ENCODE measurements at places on chromosomes 2 and 18.

DNA sequence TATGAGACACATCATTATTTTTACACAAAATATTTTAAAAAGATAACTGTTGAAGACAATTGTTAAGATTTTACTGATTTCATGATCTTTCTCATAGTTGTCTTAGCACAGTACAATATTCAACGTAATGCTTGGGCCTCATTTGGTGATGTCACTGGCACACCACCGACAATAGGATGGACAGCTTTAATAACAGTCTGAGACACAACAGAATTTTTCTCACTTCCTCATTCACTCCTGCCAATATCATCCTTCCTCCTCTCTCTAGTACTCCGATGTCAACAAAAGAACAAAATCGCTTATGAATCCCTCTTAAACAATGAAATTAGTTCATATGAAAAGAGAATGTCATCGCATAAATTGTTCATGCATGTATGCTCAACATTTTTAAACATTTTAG, 461.9 kb upstream of the CDH7 start:
- no peaks in the 10 kb centered on the region for H3K27me3 ChIP-seq
- H3K4me3 ChIP-seq: no peak overlapping the region
- no peaks in the 10 kb centered on the region for H3K4me1 ChIP-seq
- H3K36me3 ChIP-seq: no peaks in the 10 kb centered on the region
- no peak for DNase-seq
- no peak overlapping the region for H3K27ac ChIP-seq

- no peaks in the 10 kb centered on the region for H3K36me3 ChIP-seq
- H3K4me3 ChIP-seq: no peak overlapping the region
- DNase-seq: no peak
- H3K27me3 ChIP-seq: no peaks in the 10 kb centered on the region
- H3K27ac ChIP-seq: no peak overlapping the region
- no peaks in the 10 kb centered on the region for H3K4me1 ChIP-seq
Observed at GRCh38 chr2:29130295-29130694, 15.1 kb downstream of the CLIP4 start.

DNA sequence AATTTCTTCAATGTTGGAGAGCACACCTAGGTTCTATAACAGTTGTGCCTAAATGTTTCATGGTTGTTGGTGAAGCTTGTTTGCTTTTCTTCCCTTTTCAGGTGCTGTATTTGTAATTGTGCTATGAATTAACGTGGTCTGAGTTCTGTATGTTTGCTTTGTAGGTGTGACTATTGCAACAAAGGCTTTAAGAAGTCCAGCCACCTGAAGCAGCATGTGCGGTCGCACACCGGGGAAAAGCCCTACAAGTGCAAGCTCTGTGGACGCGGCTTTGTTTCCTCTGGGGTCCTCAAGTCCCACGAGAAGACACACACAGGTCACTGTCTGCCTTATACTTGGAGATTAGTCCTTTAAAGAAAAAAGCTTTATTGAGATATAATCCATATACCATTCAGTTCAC, 91.2 kb downstream of the ZNF236 start:
- no peaks in the 10 kb centered on the region for H3K4me1 ChIP-seq
- no peak overlapping the region for H3K27ac ChIP-seq
- H3K36me3 ChIP-seq: peaks cover 25% of the 10 kb centered on the region
- H3K4me3 ChIP-seq: no peak overlapping the region

DNA sequence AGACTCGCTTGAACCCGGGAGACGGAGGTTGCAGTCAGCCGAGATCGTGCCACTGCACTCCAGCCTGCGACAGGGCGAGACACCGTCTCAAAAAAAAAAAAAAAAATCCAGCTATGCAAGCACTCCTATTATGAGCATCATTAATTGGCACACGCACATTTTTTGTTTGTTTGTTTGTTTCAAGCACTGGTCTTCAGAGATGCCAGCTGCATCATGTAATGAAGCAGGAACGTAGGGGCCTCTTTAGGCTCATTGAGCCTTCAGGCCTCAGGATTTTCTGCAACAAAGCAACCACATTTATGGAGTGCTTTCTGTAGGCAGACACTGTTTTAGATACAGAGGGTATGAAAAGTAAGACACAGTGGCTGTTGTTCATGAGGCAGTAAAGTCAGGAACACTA, 585.8 kb downstream of the CNTNAP5 start:
- no peak overlapping the region for H3K4me3 ChIP-seq
- no peak overlapping the region for H3K27ac ChIP-seq

DNA sequence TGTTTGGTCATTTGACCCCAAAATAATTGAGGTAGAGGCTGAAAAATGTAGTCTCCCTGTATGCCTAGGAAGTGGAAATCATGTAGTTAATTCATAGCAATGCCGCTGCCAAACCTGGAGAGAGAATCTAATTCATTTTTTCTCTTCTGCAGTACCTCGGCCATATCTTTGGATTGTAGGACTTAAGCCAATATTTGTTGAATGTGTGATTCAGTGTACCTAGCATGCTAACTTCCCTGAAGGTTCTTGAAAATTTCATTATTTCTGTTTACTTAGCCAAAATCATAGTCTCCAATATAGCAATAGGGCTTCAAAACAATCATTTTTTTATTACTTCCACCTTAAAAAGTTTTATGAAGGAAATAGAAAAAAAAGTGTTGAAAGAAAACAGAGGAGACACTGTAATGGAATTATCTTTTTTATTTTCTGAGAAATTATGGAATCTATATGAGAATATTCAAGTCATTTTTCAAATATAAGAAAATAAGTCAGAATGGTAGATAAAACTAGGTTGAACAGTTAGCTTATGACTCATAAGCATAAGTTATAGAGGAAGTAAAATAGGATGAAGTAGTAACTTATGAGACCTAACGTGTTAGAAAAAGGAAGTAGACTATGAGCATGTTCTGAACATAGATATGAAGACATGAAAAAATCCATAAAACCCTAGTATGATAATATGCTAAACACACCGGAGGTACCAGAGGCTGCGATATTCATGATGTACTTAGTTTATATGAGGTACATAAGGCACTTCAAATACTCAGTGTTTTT, 35.2 kb upstream of the CDH19 start:
- H3K4me3 ChIP-seq: no peak overlapping the region
- H3K27me3 ChIP-seq: no peaks in the 10 kb centered on the region
- H3K36me3 ChIP-seq: no peaks in the 10 kb centered on the region
- H3K4me1 ChIP-seq: no peaks in the 10 kb centered on the region
- no peak for DNase-seq

DNA sequence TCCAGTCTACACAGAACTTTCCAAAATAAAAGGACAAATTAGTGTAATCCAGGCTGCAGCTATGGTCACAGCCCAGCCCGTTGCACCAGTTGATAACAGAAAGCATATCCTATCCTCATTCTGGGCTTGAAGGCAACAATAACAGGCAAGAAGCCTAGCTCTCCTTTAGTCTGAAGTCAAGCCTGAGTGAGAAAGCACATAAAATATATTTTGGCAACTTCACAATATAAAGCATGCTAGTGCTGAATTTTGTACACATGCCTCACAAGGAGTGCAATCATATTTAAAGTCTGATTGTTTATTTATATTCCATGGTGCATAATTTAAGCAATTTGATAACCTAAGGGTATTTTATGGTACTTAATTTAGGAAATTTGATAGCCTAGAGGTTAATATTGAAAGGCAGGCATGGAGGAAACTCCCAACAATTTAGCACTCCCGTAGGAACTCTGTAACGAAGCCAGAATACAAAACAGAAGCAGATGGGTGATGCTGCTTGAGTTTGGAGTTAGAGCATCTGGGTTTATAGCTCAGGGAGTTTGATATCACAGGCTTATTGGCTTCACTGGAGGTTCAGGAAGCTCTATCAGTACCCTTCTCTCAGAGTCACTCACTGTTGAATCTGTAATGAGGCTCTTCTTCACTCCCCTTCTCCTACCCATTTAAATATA, 1199.1 kb upstream of the GYPC start:
- no peak for DNase-seq
- no peak overlapping the region for H3K27ac ChIP-seq
- no peaks in the 10 kb centered on the region for H3K36me3 ChIP-seq
- no peaks in the 10 kb centered on the region for H3K4me1 ChIP-seq
- H3K27me3 ChIP-seq: no peaks in the 10 kb centered on the region

DNA sequence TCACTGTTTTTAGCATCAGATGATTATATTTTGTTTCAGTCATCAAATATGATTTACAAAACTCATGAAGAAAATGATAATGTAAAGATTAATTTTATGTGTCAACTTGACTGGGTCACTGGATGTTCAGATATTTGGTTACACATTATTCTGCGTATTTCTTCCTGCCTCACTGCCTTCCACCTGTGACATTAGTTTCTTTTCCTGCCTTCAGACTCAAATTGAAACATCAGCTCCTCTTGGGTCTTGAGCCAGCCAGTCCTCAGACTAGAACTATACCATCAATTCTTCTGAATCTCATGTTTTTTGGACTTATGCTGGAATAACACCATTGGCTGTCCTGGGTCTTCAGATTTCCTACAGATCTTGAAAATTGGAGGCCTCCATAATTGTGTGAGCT, 96.7 kb downstream of the ZNF385B start:
- no peaks in the 10 kb centered on the region for H3K4me1 ChIP-seq
- H3K27me3 ChIP-seq: no peaks in the 10 kb centered on the region
- no peak for DNase-seq
- H3K27ac ChIP-seq: no peak overlapping the region
- H3K36me3 ChIP-seq: no peaks in the 10 kb centered on the region

DNA sequence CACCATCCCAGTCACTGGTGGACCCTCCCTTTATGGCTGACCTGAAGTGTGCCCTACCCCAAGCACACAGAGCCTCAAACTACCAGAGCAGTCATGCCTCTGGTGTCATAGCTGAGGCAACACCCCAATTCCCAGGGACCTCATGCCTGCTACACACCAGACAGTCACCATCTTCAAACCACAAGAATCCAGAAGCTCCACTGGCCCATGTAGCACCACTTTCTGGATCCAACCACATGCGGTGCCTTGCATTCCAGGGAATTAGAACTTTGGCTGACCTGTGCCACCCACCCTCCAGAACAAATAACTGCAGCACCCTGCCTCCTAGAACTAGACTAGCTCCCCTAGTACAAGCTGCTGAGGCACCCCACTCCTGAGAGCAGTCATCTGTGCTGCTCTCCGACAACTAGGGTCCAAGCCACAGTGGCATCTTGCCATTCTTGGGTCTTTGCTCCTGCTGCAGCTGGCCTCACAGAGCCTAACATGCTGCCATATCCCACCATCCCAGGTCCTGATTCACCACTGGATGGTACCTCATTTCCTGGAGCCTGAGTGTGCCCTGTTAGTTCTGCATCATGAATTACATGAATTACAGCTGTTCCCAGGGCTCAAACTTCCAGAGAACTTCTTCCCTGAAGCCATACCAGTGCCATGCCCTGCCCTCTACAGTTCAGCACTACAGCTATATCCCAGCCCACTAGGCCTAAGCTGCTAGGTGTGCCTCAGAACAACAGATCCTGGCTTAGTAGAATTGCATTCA, 243.8 kb upstream of the CHST9 start:
- no peak for DNase-seq
- H3K27me3 ChIP-seq: no peaks in the 10 kb centered on the region
- no peak overlapping the region for H3K4me3 ChIP-seq
- no peaks in the 10 kb centered on the region for H3K4me1 ChIP-seq
- H3K27ac ChIP-seq: no peak overlapping the region

DNA sequence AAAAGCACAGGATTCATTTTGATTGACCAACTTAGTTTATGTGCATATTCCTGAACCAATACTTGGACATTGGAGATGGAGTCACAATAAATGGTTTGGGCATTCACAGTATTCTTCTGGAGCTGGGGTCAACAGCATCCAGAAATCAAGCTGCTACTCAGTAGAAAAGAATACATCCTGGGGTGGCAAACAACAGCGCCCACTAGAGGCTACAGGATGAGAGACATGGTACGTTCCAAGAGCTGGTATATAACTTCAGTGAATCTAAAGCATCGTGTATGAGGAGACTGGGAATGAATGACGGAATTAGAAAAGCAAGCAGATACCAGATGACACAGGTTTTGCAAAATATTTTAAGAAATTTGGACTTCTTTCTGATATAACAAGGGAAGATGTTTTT, 142.9 kb upstream of the FIGN start:
- H3K27ac ChIP-seq: no peak overlapping the region
- H3K4me1 ChIP-seq: peaks cover 2% of the 10 kb centered on the region
- DNase-seq: peak; percentile 7
- no peak overlapping the region for H3K4me3 ChIP-seq
- no peaks in the 10 kb centered on the region for H3K36me3 ChIP-seq

GRCh38 chr2:224772494-224772893, 56.3 kb upstream of the CCDC195 start:
- H3K4me3 ChIP-seq: no peak overlapping the region
- H3K4me1 ChIP-seq: no peaks in the 10 kb centered on the region
- no peaks in the 10 kb centered on the region for H3K36me3 ChIP-seq
- H3K27ac ChIP-seq: no peak overlapping the region
- no peak for DNase-seq

DNA sequence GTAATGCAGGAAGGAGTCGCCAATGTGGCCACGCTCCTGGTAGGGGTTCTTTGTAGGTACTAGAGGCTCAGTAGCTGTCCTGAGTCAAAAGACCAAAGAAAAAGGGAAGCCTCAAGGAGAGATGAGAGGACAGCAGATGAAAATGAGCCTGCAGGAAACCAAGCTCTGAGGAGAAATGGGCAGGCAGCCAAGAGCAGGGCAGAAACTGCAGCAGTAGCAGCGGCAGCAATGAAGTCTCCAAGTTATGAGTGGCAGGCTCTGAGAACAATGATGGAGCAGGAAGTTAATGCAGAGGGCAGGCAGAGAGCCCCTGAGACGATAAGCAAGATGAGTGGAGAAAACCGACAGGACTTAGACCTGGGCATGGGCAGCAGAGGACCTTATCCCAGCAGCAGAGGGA, 48.2 kb upstream of the TMEM200C start:
- H3K27ac ChIP-seq: no peak overlapping the region
- H3K27me3 ChIP-seq: no peaks in the 10 kb centered on the region
- no peak for DNase-seq
- no peak overlapping the region for H3K4me3 ChIP-seq
- H3K36me3 ChIP-seq: no peaks in the 10 kb centered on the region

DNA sequence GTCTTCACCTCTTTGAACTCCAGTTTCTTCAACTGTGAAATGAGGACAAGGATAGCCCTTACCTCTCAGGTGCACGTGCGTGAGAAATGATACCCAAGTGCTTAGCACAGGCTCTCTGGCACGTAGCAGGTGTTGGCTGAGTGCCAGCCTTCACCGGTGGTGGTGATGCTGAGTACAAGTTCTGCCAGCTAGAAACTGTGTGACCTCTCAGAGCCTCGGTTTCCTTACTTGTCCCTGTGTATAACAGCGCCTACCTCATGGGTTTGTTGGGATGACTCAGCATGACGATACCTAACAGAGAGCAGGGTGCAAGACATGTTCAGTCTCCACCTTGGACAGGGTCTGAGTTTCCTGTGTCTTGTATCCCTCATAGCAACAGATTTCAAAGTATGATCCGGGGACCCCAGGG, 205.1 kb downstream of the TNS1 start:
- no peaks in the 10 kb centered on the region for H3K27me3 ChIP-seq
- no peaks in the 10 kb centered on the region for H3K36me3 ChIP-seq
- H3K4me1 ChIP-seq: peaks cover 5% of the 10 kb centered on the region
- DNase-seq: no peak

- no peak overlapping the region for H3K27ac ChIP-seq
- no peaks in the 10 kb centered on the region for H3K36me3 ChIP-seq
- no peaks in the 10 kb centered on the region for H3K27me3 ChIP-seq
- DNase-seq: peak; percentile 79
- peaks cover 10% of the 10 kb centered on the region for H3K4me1 ChIP-seq
Observed at GRCh38 chr18:46148810-46149209, 44.6 kb downstream of the HAUS1 start.

Measured in H1 (cell line).